ENCODE measurements at places on chromosomes 3 and 15.

DNA sequence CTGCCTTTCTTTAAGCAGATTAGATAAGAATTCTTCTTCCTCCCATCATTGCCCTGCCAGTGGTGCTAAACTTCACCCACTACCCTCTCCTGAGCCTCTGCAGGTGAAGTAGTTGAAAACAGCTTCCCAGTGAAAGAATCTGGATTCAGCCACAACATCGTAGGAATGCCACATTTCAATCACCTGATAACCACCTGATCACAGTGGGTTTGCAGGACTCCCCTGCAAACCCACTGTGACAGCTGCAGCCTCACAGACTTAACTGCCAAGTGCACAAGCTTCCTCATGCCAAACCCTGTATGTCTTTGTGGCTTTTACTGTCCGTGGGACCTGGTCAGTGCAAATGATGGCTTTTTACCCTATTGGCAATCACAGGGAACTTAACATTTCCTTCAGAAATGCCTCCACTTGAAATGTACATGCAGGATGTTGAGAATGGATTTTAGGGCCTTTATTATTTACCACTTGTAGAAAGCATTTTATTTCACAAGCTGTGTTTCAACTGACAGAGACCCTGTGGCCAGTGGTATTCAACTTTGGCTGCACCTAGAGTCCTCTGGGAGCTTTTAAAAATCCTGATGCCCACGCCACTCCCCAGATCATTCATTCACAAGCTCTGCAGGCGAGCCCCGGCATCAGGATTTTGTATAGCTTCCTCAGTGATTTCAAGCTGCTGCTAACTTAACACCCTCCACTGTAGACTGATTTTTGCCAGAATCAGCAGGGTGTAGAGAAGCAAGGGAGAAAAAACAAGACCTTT lies 49.1 kb downstream of the OXNAD1 start:
- peaks cover 42% of the 10 kb centered on the region for H3K36me3 ChIP-seq
- no peak for DNase-seq
- H3K27me3 ChIP-seq = no peaks in the 10 kb centered on the region
- peaks cover 99% of the 10 kb centered on the region for H3K4me1 ChIP-seq
- H3K27ac ChIP-seq = peak overlapping the region; percentile 11
- no peak overlapping the region for H3K4me3 ChIP-seq

DNA sequence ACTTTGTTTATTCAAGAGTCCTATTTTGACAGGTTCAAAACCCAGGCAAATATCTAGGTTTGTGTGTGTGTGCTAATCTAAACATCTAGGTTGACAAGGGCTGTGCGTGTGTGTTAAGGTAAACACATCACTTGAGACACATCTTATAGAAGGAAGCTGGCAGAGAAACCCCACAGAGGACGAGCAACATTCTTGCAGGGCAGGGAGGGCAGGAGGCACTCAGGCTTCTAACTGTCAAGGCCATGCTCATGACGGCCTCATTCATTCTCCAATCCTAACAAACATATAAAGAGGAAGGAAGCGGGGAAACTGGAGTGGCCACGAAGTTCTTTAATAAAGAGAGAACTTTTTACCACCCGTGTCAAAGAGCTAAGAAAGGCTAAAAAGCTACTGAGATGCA lies 43.4 kb downstream of the SLCO2A1 start:
- H3K4me1 ChIP-seq = no peaks in the 10 kb centered on the region
- no peaks in the 10 kb centered on the region for H3K27me3 ChIP-seq
- no peaks in the 10 kb centered on the region for H3K36me3 ChIP-seq
- H3K4me3 ChIP-seq = no peak overlapping the region

DNA sequence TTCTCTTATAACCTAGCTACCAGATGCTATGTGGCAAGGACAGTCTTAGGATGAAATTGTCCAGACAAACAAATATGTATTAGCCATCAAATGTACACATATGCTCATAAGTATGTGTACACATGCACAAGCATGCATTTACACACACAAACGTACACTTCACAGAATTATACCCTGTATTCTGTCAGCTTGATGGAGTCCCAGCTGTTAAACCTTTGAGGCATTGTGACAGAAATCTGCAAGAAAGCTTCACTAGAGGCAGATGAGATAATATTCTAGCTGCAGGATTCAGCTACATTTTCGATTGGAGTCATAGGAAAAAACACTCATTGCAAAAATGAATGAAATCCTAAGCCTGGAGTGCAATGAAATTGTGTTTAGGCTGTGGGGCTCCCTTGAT lies 110.6 kb downstream of the CHL1 start:
- no peak overlapping the region for H3K4me3 ChIP-seq
- H3K4me1 ChIP-seq = no peaks in the 10 kb centered on the region
- H3K36me3 ChIP-seq = no peaks in the 10 kb centered on the region
- H3K27me3 ChIP-seq = no peaks in the 10 kb centered on the region
- DNase-seq = no peak

DNA sequence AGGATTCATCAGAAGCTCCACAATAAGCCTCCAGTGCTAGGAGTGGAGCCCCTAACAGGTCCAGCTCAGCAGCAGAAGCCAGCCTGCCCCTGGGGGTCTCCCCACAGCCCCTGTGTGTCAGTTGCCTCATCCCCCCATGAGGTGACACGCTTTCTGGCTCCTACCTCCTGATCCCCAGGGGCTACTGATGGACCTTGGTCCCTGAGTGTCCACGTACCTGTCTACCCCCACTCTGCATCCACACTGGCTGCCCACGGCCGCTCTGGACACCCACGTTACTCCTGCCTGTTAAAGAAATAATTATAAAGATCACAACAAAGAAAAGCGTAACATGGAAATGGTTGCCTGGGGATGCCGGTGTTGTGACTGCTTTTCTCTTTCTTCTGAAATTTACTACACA lies 143.1 kb downstream of the CHSY1 start:
- DNase-seq = no peak
- no peaks in the 10 kb centered on the region for H3K4me1 ChIP-seq
- H3K27ac ChIP-seq = no peak overlapping the region
- no peaks in the 10 kb centered on the region for H3K27me3 ChIP-seq

DNA sequence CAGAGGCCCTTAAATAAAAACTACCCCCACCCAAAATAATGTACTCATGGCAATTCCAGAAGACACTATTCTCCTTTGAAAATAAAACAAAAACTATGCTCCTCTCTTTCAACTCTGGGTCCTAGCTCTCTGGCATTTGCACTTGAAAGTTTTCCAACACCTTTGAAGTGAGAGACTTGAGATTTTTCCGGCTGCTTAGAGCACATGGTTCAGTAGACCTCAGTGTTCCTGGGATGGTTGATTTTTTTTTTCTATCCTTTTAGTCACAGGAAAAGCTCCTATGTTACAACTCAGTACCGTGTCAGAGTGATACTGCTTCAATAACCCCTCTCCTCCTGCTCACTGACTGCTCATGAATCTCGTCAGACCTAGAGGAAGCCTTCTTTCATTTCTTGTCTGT lies 118.3 kb upstream of the TUSC7 start:
- no peaks in the 10 kb centered on the region for H3K27me3 ChIP-seq
- H3K4me1 ChIP-seq = no peaks in the 10 kb centered on the region
- no peaks in the 10 kb centered on the region for H3K36me3 ChIP-seq
- H3K27ac ChIP-seq = no peak overlapping the region

DNA sequence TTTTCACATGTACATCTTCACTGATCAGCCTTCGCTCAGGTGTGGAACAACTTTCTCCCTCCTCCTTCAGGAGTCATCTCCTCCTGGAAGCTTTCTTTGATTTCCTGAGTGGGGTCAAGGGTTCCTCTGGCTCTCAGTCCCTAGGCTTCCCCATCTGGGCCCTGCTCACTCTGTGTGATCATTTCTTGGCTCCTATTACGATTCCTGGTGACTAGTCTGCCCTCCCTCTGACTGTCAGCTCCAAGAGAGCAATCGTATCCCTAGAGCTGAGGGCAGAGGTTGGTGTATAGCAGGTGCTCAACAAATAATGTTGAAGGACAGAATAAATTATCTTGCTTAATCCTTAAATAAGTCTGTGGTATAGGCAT lies 15.3 kb upstream of the PRKCD start:
- H3K27ac ChIP-seq = no peak overlapping the region
- H3K27me3 ChIP-seq = no peaks in the 10 kb centered on the region
- H3K36me3 ChIP-seq = no peaks in the 10 kb centered on the region
- no peak for DNase-seq

GRCh38 chr15:62445244-62445643 lies 280.2 kb upstream of the C2CD4B start:
- H3K36me3 ChIP-seq = no peaks in the 10 kb centered on the region
- H3K4me1 ChIP-seq = no peaks in the 10 kb centered on the region
- H3K27me3 ChIP-seq = no peaks in the 10 kb centered on the region
- no peak overlapping the region for H3K27ac ChIP-seq
- DNase-seq = no peak

- no peaks in the 10 kb centered on the region for H3K4me1 ChIP-seq
- H3K4me3 ChIP-seq = no peak overlapping the region
- no peak overlapping the region for H3K27ac ChIP-seq
- DNase-seq = no peak
Observed at GRCh38 chr15:47877836-47878235, 160.5 kb downstream of the SEMA6D start.

DNA sequence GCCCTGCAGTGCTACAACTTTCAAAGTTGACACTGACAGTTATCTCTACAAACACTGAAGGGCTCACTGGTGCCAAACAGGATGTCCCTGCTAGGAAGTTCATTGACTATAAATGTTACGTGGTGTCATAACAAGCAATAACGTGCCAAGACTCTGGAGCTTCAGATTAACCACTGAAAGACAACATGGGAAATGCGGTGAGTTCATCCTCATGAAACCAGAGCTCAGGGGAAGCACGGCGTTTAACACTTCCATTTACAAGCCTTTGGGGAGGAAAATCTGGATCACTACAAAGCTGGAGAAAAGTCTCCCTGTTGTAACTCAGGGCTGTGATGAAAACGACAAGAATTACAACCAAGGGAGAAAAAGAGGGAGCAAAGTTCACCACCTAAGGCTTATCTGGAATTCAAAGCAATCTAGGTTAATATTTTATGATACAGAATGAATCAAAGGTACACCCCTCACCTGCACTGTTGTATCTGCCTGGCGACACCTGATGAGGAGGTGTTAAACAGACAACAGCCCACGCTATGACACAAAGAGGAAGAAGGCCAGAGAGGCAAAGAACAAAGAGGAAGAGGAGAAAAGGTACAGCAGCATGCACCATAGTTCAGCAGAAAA lies 27.0 kb downstream of the SHQ1 start:
- no peak overlapping the region for H3K4me3 ChIP-seq
- no peak overlapping the region for H3K27ac ChIP-seq
- no peak for DNase-seq
- H3K4me1 ChIP-seq = peaks cover 14% of the 10 kb centered on the region
- no peaks in the 10 kb centered on the region for H3K27me3 ChIP-seq

- no peak overlapping the region for H3K4me3 ChIP-seq
- no peak for DNase-seq
- H3K27me3 ChIP-seq = no peaks in the 10 kb centered on the region
Observed at GRCh38 chr3:31546162-31546561, 13.4 kb downstream of the STT3B start.

DNA sequence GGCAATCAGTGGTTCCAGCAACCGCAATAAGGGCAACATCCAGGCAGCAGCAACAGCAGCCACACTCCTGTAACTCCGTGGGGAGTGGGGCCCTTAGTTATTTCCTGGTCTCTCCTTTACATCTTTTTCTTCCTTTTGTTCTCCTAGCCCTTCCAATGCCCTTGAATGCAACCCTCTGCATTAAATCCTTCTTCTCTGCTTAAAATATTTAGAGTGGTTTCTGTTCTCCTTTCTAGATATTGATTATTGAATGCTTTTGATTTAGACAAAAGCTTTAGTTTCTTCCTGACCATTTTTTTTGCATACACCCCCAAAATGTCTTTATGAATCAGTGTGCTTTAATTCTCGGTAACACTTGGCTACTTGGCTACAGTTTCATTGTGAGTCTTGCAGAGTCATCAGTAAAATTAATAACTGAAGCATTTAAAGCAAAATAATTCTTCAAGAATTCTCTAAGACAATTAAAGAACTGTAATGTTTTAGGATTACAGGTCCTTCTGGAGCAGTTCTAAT lies 586.1 kb downstream of the MECOM start:
- no peaks in the 10 kb centered on the region for H3K4me1 ChIP-seq
- DNase-seq = no peak
- H3K4me3 ChIP-seq = no peak overlapping the region
- no peaks in the 10 kb centered on the region for H3K36me3 ChIP-seq
- H3K27me3 ChIP-seq = no peaks in the 10 kb centered on the region
- no peak overlapping the region for H3K27ac ChIP-seq

DNA sequence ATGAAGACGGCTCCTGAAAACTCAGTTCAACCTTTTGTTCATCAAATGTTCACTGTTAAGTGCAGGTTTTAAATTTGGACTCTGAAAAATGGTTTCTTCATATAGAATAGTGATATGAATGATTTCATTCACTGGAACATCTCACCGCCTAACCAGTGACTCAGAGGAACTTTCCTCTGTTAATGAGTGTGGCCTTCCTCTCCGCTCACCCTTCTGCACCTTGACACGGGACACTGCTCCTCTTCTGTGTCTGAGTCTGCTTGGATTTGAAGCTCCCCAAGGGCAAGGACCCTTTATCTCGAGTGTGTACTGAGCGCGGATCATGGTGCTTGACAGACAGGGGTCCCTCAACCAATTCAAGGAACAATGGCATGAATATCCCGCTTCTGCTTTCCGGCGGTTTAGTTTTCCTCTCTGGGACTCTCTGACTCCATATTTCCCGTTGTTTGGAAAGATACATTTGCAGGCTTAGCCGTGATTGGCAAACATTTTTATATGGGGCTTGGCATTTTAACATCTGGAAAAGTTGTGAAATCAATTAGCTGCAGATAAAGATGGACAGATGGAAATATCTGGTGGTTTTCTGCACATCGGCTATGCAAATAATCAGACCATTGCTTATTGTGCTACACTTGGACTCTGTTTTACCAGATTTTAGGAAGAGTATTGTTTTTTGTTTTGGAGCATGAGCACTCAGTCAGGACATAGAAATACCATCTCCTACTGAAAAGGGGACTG lies 20.9 kb downstream of the KBTBD8 start:
- H3K27me3 ChIP-seq = no peaks in the 10 kb centered on the region
- H3K4me3 ChIP-seq = no peak overlapping the region
- peaks cover 23% of the 10 kb centered on the region for H3K4me1 ChIP-seq
- H3K36me3 ChIP-seq = no peaks in the 10 kb centered on the region

- H3K27ac ChIP-seq = no peak overlapping the region
- no peak for DNase-seq
- no peaks in the 10 kb centered on the region for H3K4me1 ChIP-seq
- H3K27me3 ChIP-seq = no peaks in the 10 kb centered on the region
- H3K36me3 ChIP-seq = no peaks in the 10 kb centered on the region
- H3K4me3 ChIP-seq = no peak overlapping the region
Observed at GRCh38 chr15:53586799-53587198, 172.7 kb downstream of the WDR72 start.

GRCh38 chr15:54321426-54321825 lies 343.2 kb downstream of the UNC13C start:
- no peaks in the 10 kb centered on the region for H3K4me1 ChIP-seq
- DNase-seq = no peak
- no peaks in the 10 kb centered on the region for H3K27me3 ChIP-seq
- no peak overlapping the region for H3K27ac ChIP-seq
- no peaks in the 10 kb centered on the region for H3K36me3 ChIP-seq

- no peaks in the 10 kb centered on the region for H3K4me1 ChIP-seq
- no peak overlapping the region for H3K4me3 ChIP-seq
- no peaks in the 10 kb centered on the region for H3K36me3 ChIP-seq
- H3K27ac ChIP-seq = no peak overlapping the region
Observed at GRCh38 chr3:39910135-39910534, 100.7 kb downstream of the MYRIP start.

All from CD4-positive, alpha-beta memory T cell (primary cell).